ENCODE measurements at places on chromosomes 7 and 10. TPM values are rescaled to one million over a fixed set of nuclear protein-coding genes. Genes with fewer than 3 reads are reported as not detected.

Gene NUTM2A
- 0.11 TPM for polyA plus RNA-seq

Gene TET1
- polyA plus RNA-seq, result 0.40 TPM

Gene AMPH
- 0.06 TPM for polyA plus RNA-seq

Gene OLAH
- not detected for polyA plus RNA-seq

Gene PRPF18
- 60.8 TPM for polyA plus RNA-seq

Gene SPAG6
- not detected for polyA plus RNA-seq

Gene NKX2-3
- not detected for polyA plus RNA-seq

Gene CYP2E1
- not detected for polyA plus RNA-seq

Gene TBX20
- not detected for polyA plus RNA-seq

Gene KIF11
- 0.55 TPM for polyA plus RNA-seq

Gene GHRHR
- polyA plus RNA-seq, result not detected

Gene UNC5B
- 0.34 TPM for polyA plus RNA-seq

DNA sequence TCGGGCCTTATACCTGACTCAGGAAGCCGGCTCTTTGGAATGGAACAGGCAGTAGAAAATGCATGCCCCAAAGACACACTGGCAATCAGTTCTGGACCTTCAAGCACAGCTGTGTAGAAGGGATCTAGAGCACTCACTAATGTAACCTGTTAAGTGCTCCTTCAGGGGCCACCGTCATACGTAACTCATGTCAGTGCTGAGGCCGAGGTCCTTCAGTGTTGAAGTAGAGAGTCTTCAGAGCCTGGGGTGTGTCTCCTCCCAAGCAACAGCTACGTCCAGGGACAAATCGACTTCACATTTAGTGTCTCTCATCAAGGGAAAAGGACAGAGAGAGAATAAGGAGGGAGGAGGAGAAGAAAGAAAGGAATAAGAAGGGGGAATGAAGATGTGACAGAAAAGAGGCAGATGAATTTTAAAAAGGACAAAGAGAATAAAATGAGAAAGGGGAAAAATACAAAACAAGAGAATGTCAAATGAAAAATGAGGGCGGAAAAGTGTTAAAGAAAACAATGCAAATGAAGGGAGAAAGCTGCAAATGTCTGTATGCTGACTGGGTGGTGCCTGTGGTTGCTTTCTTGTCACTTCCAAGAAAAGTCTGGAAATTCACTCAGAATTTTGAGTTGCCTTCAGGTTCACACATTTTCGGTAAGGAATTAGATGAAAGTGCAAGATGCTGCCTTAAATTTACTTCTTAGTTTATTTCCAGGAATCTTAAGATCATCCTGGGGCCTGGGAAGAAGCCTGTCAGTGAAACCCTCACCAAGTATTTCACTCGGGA, 989.4 kb downstream of the GRID1 start:
- DNase-seq, result no peak

DNA sequence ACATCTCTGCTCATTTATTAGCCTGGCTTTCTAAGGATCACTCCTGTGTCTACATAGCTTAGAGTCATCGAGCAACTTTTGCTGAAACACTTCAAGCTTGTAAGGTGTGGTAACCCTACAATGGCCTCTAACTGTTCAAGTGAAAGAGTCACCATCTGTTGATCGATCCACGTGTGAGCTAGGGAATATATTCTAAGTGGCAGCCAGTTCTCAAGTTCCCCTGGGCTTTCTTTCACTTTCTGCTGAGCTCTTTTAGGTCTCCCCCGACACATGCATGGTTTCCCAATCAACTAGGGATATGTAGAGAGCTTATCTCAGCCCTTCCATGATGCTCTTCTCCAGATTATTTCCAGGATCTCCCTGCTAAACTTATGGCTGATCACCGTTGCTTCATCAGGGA, 15.5 kb downstream of the AOAH start:
- no peak for DNase-seq

DNA sequence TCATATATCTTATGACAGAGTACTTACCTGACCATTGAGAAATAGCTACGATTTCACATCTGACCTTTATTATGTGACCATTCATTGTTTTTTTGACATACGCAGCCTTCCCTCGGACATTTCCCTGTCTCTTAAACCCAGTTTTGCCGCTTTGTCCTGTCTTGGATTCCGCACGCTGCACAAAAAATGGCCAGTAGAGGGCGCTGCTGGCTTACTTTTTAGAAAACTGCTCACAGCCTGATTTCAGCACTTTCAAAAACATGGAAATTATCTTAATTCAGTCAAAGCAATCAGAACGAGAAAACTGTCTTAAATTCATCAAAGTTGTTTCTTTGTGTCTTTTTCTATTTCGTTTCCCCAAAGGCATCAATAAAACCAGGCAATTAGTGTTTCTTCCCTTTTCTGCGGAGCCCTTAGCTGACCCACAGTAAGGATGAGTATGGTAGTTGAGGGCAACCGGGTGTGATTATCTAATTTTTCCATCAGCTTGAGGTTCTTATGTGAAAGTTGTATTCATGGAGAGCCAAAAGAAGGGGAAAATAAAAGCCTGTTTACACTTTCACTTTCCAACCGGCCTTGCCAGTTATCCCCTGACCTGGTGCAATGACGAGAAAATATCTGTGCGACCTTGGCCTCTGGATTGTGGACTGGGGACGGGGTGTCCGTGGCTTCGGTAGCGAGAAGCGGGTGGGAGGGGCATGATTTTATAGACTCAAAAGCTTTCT, 144.4 kb downstream of the DYNC1I1 start:
- peak; percentile 57 for DNase-seq

DNA sequence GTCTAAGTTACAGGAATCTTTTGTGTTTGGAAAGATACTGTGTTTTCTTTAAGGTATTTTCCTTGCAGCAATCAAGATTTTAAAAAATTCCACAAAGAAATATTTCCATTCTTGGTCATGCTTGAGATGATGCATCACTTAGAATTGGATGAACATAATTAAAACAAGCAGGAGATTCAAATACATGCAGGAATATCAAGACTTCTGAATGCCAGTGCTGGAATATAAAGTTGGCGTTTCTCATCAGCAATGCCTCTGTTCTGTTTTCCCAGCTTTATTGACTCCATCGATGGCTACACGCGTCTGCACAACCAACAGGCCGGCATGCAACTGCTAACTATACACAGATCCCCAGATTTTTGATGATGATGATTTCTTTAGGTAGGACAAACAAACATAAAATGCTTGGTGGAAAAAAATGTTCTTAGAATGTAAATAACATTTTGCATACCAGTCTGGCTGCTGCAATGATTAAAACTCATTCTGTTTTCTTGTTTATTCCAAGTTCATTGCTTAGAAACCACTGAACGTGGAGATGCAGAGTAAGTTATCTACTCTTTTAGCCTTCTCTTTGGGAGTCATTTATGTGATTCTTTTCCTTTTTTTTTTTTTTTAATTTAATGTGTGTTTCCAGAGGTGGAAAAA, 91.3 kb upstream of the FAM171A1 start:
- no peak for DNase-seq

DNA sequence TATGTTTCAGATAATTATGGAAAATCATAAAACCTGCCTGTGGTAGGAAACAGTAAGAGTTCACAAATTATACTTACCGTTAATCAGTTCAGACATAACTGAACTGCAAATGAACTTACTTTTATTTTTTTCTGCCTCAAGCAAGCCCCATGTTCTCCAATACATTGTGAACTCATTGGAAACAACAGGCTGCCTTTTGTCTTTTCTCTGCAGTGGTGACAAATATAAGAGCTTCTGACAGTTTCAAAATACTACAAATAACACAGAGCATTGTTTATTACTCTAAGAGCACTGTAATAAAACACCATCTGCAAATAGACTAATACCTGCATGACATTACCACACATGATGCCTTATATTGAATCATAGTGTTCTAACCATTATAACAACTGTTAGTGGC, 94.0 kb upstream of the CDCA7L start:
- DNase-seq, result no peak

- DNase-seq, result no peak
Observed at GRCh38 chr10:59276919-59277318, 85.4 kb downstream of the FAM13C start.

DNA sequence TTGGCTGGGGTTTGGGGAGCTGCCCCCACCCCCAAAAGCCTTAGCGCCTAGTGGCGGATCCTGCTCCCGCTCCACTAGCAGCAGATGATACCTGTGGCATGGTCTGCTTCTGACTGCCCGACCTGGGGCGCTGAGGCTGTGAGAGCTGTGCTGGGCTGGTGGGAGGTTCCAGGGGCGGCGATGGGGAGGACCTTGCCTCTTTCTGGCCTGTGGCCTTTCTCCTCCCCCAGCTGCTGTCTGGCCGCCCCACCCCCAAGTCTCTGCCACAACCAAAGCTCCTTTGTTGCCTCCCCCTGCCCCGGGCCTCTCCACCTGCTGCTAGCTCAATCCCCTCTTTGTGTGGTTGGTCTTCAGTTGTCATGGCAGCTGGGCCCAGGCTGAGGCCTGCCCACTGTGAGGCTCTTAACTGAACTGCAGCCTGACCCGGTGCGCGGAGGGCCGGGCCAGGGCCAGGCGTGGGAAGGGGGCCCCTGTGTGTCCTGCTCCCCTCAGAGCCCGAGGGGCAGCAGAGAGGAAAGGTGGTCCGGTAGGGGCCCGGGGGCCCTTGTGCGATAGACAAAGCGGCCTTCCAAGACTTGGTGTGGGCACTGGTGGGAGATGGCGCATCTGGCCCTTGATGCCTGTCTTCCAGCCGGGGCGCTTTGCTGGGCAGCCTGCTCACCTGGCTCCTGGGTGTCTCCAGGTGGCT, 4.7 kb downstream of the ZNF775 start:
- no peak for DNase-seq

- no peak for DNase-seq
Observed at GRCh38 chr10:73039635-73040034, 57.0 kb downstream of the P4HA1 start.

- DNase-seq, result no peak
Observed at GRCh38 chr10:102753718-102754117, 10.0 kb downstream of the WBP1L start.

DNA sequence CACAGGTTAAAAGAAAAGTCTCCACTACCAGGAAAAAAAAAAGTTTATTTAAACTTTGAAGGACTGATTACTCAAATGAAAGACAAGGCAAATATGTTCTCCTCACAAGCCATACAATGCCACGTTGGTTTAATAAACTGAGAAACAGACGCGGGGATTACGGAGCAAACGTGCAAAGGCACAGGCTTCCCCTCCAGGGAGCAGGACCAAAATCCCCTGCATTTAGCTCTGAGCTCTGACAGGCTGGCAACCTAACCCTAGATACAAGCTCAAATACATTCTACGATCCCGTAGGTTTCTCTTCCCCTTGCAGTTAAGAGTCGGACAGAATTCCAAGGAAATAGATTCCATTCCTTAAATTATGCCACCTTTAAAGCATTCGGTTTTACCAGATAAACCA, 7.7 kb upstream of the GRB10 start:
- DNase-seq, result no peak

- DNase-seq, result peak; percentile 28
Observed at GRCh38 chr10:30028006-30028737, 31.2 kb downstream of the JCAD start.

GRCh38 chr10:131626274-131626673, 274.5 kb upstream of the PPP2R2D start:
- no peak for DNase-seq

DNA sequence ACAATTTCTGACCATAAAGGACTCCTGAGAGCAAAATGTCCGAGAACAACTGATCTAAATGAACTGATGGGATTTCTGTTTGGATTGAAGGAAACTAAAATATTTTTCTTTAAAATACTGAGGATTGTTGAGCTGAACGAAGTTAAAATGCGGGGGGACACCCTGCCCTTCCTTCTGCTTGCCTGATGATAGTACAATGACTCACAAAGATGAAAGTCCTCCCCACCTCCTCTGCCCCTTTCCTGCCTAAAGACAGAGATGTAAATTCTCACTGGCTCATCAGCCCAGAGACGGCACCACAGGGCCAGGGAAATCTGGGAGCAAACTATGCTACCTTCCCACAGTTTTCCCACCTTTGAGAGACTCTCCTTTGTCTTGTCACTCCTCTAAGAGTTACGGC, 180.6 kb downstream of the PHTF2 start:
- no peak for DNase-seq

- no peak for DNase-seq
Observed at GRCh38 chr10:734481-734880, 45.0 kb upstream of the DIP2C start.

DNA sequence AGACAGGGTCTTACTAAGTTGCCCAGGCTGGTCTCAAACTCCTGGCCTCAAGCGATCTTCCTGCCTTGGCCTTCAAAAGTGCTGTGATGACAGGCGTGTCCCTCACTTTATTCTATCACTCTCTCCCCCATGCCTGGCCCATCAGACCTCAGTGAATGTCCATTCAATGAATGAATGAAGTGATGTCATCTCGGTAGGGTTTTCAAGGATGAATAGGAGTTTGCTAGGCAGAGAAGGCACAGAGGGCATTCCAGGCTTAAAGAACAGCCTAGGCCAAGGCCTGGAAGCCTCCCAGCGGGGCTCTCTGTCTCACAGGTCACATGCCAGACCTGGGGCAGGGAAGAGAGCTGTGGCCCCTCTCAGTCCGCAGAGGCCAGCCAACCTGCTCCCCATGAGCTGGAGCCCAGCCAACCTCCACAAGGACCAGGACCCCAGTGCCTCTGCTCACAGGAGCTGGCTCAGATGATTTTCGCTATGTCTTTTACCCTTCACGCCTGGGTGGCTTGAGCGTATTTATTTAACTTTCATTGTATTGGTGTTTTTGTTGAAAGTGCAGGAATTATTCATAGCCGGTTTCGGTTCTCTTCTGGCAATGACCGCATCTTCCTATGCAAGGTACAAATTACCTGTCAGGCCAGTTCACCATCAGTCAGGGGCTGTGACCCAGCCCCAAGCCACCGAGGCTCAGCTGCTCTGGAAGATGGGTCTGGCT, 11.8 kb upstream of the TNRC18 start:
- no peak for DNase-seq

GRCh38 chr10:69677985-69678654, 48.1 kb downstream of the FAM241B start:
- no peak for DNase-seq

- DNase-seq, result no peak
Observed at GRCh38 chr7:71912476-71912875, 499.7 kb downstream of the CALN1 start.

DNA sequence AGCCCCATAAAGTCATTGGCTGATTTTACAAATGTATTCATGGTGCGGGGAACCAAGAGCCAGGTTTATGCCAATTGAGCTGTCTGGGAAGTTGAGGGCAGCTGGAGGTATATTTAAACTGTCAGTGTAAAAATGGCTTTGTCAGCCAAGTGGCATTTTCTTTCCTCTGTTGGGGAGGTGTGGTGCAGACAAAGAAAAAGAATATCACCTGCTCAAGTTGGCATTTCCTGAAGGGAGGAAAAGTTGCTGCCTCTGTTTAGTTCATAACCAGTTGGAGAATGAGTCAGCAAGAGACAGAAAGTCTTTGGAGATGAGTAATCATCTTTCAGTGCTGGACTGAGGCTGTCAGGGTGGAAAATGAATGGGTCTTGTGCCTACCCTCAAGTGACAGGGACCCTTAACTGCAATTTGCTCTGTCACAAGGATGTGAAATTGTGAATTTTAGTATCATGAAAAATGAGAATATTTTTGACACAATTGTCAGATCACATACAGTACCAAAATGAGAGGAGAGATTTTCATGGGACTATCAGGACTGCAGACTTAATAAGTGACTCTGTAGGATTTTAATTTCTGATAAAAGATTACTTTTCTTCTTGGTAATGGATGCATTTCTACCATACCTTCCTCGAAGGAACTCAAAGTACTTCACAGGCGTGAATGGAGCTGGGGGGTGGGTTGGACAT, 137.3 kb downstream of the ANLN start:
- DNase-seq, result no peak

- DNase-seq, result no peak
Observed at GRCh38 chr10:3331690-3332230, 159.2 kb upstream of the PITRM1 start.

All from immature natural killer cell (primary cell).